ENCODE measurements at places on chromosomes 2 and 18.

- no peak for DNase-seq
These were observed 13.5 kb upstream of the COLEC12 start for GRCh38 chr18:513826-514530.

GRCh38 chr2:6370753-6371551 lies 494.8 kb downstream of the CMPK2 start:
- no peak for DNase-seq

GRCh38 chr2:29962922-29963321 lies 41.5 kb upstream of the ALK start:
- no peak for DNase-seq

DNA sequence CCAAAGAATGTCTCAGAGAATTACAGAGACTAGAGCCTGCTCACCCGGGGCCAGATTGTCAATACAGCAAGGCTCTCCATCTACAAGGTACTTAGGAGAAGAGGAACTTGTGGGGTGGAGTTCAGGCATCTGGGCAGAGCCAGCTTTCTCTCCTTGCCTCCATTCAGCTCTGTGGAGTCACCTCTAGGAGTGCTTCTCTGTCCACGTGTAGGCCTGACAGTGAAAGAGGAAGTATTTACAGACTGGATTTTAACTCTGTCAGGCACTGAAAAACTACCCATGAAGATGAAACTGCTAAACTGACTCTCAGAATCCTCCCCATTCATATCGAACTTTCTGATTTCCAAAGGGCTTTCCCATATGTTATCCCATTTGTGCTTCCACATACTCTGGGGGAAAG lies 315.6 kb downstream of the SETBP1 start:
- DNase-seq = no peak

DNA sequence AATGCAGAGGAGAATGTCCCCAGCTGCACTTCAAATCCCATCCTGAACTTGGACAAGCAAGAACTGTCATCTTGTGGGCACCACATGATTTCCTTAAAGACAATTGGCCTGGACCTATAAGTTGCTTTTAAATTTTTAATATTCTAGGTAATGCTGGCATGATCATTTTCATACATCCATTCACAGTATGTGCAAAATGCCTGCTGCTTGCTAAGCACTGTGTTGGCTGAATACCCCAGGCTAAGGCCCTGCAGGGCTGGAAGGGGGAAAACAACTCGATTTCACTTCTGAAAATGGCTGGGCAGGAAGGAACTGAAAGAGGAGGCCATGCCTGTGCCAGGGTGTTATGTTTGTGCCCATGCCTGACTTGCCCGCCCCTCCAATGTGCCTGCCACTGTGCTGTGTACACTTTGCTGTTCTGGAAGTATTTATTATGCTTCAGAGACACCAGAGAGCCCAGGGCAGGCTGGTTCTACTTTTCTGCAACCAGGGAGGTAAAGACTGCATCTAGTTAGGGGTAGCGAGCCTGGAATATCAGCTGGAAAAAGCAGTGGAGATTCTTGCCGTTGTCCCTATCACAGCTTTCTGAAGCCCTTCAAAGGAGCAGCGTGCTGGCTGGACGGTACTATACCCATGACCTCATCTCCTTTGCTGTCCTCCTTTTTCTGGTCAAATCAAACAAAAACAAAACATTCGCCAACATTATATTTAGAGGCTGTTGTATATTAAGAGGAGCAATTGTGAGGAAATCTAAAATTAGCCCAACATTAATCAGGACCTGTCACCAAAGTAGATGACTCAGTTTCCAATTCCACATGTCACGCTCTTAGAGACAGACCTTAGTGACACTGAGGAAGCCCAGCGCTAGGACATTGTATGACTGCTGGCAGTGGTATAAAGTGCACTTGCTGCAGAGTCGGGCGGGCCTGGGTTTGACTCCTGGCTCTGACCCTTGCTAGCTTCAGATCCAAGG lies 158.1 kb downstream of the DDX1 start:
- no peak for DNase-seq

All from ELF-1 (cell line).